Activated CD8-positive, alpha-beta memory T cell treated with anti-CD3 and anti-CD28 coated beads, Interleukin-2, amount 50 U/mL, for 48 hours (primary cell): ENCODE measurements at places on chromosomes 11 and 22.

GRCh38 chr22:28837640-28838039 lies 37.3 kb upstream of the XBP1 start:
- DNase-seq: no peak

DNA sequence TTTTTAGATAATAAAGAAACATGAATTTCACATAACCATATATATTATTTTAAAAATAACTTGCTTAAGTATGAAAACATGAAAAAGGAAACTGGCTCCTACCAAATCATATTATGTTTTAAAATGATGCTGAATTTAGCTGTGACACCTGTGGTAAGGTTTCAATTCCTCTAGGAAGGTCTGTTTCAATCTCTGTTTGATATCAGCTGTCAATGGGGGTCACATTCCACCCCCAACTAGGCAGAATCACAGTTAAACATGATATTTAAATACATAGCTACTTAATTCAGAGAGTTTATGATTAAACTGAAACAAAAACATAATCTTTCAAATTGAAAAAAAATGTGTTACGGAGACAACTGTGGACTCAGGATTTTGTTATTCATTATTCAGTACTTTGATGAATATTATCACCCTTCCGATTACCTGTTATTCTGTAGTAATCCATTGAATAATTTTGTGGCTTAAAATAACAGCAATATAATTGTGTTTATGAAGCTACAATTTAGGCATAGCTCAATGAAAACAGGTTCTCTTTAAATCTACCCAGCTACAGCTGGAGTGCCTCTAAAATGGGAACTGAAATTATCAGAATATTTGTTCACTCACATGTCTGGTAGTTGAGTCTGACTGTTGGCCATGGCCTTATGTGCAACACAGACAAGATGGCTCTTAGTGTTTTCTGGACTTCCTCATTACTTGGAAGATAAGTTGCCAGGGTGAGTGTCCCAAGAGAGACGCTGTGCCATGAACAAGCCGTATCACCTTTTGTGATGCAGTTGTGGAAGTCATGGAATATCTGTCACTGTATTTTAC lies 244.6 kb upstream of the ANO3 start:
- DNase-seq: no peak

- DNase-seq: no peak
Observed at GRCh38 chr22:29703569-29704195, 16.1 kb upstream of the CABP7 start.

GRCh38 chr11:33207408-33207985 lies 46.2 kb upstream of the CSTF3 start:
- no peak for DNase-seq

DNA sequence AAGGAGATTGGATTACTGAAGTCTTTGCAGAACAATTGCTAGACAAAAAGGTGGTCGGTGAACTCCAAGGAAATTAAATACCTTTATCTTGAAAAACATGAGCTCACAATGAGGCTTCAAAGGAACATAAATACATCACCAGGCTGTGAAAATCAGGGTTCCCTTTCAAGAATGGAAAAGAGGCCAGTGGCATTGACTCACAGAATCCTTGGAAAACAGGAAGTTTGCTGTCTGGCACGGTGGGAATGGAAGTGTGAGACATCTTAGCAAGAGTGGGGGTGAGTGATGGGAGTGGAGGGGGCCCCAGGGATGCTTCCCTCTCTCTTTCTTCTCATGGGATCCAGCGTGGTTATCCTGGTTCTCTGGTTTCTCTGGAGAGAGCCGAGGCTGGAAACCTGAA lies 48.9 kb upstream of the TBCEL start:
- no peak for DNase-seq

- no peak for DNase-seq
Observed at GRCh38 chr22:40392618-40393017, 22.2 kb downstream of the SGSM3 start.

- DNase-seq: no peak
Observed at GRCh38 chr11:112705148-112705547, 256.1 kb upstream of the NCAM1 start.

- DNase-seq: peak; percentile 49
Observed at GRCh38 chr11:117839936-117840813, 15.6 kb upstream of the FXYD2 start.

GRCh38 chr11:87754685-87755084 lies 420.6 kb downstream of the RAB38 start:
- DNase-seq: no peak

DNA sequence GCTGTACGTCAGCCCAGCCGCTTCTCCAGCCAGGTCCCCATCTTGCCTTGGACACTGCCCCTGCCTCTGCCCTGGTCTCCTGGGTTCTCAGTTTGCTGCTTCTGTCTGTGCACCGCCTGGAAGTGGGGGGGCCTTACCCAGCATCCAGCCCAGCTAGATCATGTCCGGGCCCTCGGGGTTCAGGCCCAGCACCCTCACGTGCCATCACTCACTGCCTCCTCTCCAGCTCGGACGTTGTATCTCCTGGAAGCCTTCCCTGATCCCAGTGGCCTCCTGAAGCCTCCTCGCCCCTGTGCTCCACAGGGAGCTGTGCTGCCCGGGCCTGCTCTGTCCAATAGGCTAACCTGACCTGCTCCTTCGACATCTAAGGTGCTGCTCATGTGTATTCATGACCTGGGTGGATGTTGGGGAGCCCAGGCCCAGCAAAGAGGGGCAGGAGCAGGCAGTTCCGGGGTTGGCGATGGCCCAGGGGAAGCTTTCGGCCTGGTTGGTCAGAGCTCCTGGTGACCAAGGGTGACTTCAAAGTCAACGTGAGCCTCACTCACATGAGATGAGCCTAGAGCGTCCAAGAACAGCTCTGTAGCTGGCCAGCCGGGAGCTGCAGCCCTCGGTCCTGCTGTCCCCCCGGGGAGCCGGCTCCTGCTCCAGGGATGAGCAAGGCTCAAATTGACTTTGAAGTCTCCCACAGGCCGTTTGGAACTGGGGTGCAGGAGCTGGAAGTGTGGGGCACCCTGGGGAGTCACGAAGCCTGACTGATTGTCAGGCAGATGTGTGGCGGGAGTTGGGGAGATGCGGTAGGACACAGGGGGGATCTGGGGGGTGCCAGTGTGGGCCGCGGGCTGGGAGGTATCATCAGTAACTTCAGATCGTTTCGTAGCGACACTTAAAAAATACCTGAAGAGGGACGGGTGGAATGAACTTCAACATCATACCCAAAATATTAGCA lies 5.2 kb upstream of the ASCL2 start:
- no peak for DNase-seq

- DNase-seq: no peak
Observed at GRCh38 chr11:35039076-35039475, 99.9 kb upstream of the CD44 start.

DNA sequence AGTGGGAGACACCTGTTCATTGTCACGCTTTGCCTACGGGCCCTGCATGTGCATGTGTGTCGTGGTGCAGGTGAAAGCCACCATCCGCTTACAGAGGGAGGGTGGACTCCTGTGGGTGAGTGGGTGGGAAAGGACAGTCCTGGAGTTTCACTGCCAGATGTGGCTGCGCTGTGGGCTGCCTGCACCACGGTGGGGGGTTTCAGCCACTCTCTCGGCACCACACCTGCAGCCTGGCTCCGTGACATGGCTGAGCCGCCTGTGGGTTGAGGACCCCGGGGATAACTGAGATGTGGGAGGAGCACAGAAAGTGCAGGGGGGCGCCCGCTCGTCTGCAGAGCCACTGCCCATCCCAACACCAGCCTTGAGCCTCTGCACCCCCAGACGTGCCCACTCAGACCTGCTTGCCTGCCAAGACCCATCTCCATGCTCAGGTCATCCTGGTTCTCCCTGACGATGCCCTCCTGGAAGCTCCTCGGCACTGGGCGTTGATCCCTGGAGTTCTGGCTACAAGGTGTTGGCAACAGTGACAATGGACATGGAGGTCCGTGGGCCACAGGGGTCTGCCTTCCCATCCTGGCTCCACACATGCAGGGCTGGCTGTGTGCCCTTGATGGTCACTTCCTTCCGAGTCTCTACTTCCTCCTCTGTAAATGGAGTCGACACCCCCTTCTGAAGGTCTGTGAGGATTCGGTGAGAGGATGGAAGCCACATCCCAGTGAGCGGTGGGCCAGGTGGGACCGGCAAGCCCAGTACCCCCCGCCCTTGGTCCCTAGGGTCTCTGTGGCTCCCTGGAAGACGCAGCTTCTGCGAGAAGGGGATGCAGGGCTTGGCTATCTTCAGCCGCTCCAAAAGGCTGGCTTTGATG lies 1007.0 kb downstream of the BRD1 start:
- no peak for DNase-seq

- peak; percentile 45 for DNase-seq
Observed at GRCh38 chr11:73191151-73191550, 26.9 kb upstream of the P2RY2 start.

- no peak for DNase-seq
Observed at GRCh38 chr11:86483940-86484794, 109.5 kb downstream of the CCDC81 start.

DNA sequence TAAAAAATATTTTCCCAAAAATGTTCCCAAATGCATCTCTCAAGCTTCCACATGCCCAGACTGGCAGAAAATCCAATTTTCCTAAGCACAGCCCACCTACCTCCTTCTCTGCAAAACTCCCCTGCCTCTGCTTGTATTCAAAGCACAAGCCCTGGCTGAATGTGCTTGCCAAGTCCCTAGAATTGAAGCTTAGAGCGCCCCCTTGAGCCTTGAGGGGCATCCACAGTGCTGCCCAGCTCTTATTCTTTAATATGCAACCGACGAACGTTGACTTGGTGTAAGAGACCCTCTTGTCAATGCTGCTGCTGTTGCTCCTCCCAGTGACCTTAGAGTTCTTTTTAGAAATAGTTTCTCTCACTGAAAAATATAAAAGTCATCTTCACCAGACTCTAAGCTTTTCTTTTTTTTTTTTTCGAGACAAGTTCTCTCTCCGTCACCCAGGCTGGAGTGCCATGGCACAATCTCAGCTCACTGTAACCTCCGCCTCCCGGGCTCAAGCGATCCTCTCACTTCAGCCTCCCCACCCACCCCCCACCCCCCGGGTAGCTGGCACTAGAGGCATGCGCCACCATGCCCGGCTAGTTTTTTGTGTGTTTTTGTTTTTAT lies 63.5 kb upstream of the CAPRIN1 start:
- peak; percentile 84 for DNase-seq

- no peak for DNase-seq
Observed at GRCh38 chr22:36287881-36288515, 35.1 kb downstream of the APOL1 start.

DNA sequence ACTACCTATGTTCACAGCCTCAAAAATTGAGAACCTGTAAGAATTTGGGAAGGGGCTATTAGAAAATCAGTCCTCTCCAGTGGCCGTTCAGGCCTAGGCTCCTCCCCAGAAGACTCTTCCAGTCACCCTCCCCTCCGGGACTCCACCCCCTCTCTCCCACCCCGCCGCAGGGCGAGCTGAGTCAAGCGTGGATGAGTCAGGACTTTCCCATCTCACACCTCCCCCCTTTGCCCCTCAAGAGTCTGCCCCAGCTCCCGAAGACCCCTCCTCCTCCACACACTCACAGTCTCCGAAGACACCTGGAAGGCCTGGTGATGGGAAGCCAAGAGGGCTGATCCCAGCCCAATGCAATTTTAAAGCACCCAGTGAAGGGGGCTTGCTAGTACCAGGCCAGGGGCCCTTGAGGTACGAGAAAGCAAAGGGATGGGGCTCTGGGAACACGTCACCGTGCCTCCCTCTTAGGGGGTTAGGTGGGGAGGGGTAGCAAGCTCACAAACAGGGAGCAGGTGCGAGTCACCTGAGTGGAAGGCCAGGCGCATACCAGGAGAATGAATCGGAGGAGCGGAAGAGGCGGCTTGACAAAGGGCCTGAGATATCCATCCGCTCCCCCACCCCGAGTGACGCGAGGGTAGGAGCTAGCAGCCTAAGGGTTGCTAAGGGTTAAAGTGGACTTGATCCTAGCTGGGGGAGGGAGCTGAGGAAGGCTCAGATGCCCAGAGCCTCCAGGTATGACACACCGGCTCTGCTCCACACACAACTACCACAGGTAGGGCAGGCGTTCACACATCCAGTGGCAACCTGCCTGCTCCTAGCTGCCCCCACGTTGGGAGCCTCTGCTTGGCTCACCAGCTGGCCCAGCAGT lies 13.6 kb downstream of the BCL9L start:
- peak; percentile 85 for DNase-seq

- no peak for DNase-seq
Observed at GRCh38 chr11:112513417-112513816, 252.8 kb upstream of the PLET1 start.

- peak; percentile 98 for DNase-seq
Observed at GRCh38 chr11:9535189-9535781, 38.2 kb upstream of the WEE1 start.

DNA sequence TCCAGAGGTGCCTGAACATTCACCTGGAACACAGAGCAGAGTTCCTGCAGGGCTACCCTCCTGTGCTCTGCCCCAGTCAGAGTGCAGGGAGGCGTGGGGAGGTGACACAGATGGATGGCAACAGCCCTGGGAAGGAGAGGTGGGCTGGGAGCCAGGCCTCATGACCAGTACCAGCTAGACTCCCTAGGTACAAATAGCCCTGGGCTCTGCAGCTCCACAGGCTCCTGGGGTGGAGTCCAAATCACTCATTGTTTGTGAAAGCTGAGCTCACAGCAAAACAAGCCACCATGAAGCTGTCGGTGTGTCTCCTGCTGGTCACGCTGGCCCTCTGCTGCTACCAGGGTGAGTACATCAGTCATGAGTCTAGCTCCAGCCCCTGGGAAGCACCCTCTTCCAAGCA lies at the start of gene SCGB1D2:
Gene SCGB1D2 (plus strand): TSS at position 219 of the 400 bp plus-strand sequence. CDS start 69 bp downstream, at position 288.
- no peak for DNase-seq

DNA sequence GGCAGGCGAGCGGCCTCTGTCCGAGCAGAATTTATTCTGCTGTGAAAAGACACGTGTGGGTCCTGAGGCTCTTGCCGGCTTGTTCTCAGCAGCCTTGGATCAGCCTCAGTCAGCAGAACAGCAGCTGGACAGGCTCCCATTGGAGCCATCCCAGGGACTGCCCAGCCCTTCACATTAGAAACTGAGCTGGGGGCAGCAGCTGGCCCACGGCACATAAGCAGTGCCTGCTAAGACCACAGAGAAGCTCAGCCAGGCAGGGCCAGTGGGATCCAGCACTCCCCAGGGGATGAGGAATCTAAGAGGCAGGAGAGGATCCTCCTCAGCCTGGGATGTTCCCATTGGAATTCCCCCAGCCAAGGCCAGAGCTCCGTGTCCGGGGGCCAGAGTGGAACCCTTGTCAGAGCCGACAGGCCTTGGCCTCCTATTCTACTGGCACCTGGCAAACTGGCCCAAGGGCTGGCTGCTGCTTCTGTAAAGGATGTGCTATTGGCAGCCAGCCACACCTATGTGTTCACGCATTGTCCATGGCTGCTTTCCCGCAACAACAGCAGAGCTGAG lies 18.2 kb downstream of the RTN4R start:
- DNase-seq: no peak

- no peak for DNase-seq
Observed at GRCh38 chr11:113446112-113446511, 29.1 kb downstream of the DRD2 start.

GRCh38 chr11:111694851-111695250 lies 71.3 kb downstream of the PPP2R1B start:
- no peak for DNase-seq

- DNase-seq: no peak
Observed at GRCh38 chr11:88378422-88379066, 41.0 kb upstream of the CTSC start.
